Activated T-helper 2 cell treated with anti-CD3 and anti-CD28 coated beads, Interferon-gamma antibody, Interleukin-2, Interleukin-4, amounts not matched to agents 10 μg/mL and 5 μg/mL and 100 μg/mL, durations not matched to agents 14 hours and 24 hours and 36 hours (primary cell): ENCODE measurements at places on chromosomes 5 and 9. TPM values are rescaled to one million over a fixed set of nuclear protein-coding genes. Genes with fewer than 3 reads are reported as not detected.

Gene ENTREP1
- not detected in 2 replicates for total RNA-seq

Gene MAP1B
- total RNA-seq: 0.32 and 0.57 TPM in 2 replicates

Gene FGFR4
- 1.1 and 1.2 TPM in 2 replicates for total RNA-seq

Gene ADAMTS2
- not detected in 2 replicates for total RNA-seq

Gene ARHGEF37
- total RNA-seq: 1.1 and 1.6 TPM in 2 replicates

Gene RASGRF2
- total RNA-seq: 16.1 and 19.4 TPM in 2 replicates

Gene PHF24
- total RNA-seq: 0.11 TPM in 1 of 2 replicates, not detected in the other

Gene ZNF366
- total RNA-seq: not detected in 2 replicates

Gene CAMK4
- 71.8 and 76.7 TPM in 2 replicates for total RNA-seq
